HEK293T (cell line): ENCODE measurements at places on chromosomes 2 and 18.

GRCh38 chr18:12456441-12456840 lies 48.7 kb downstream of the PRELID3A start:
- DNase-seq = no peak

- no peak for DNase-seq
These were observed 364.1 kb upstream of the HS6ST1 start for GRCh38 chr2:128682729-128683284.

GRCh38 chr2:173589604-173590275 lies 235.1 kb downstream of the CDCA7 start:
- DNase-seq = no peak

DNA sequence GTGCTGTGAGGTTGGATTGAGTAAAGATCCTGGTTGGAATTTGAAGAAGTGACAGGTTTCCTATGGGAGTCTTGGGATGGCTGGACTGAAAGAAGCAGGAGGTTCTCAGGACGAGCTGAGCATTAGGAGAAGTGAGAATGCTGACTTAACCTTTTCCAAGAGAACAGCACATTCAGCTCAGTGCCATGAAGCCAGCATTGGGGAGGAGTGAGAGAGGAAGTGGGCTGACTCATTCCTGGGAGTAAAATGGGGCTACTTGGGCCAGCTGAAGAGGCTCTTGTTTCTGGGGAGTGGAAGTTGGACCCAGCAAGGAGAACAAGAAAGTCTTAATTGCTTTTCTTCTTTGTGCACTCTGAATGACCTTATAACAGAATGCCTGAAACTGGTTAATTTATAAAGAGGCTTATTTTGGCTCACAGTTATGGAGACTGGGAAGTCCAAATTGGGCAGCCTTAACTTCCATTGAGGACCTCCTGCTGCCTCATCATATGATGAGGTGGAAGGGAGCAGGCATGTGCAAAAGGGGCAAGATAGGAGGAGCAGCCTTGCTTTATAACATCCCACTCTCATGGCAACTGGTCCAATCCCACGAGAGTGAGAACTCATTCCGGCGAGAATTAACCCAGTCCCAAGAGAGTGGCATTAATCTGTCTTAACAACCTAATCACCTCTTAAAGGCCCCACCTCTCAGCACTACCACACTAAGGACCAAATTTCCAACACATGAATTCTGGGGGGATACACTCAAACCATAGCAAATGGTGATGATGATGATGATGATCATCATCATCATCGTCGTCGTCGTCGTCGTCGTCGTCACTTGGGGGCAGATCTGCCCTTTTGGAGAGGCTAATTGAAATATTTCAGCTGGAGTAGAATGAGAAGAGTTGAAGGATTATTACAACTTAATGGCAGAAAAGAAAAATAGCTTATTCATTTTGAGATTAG lies 26.1 kb downstream of the DGUOK start:
- DNase-seq = no peak

GRCh38 chr2:74708296-74708695 lies 54.2 kb downstream of the SEMA4F start:
- no peak for DNase-seq

GRCh38 chr2:237393523-237393922 lies 20.4 kb downstream of the COL6A3 start:
- DNase-seq = no peak

DNA sequence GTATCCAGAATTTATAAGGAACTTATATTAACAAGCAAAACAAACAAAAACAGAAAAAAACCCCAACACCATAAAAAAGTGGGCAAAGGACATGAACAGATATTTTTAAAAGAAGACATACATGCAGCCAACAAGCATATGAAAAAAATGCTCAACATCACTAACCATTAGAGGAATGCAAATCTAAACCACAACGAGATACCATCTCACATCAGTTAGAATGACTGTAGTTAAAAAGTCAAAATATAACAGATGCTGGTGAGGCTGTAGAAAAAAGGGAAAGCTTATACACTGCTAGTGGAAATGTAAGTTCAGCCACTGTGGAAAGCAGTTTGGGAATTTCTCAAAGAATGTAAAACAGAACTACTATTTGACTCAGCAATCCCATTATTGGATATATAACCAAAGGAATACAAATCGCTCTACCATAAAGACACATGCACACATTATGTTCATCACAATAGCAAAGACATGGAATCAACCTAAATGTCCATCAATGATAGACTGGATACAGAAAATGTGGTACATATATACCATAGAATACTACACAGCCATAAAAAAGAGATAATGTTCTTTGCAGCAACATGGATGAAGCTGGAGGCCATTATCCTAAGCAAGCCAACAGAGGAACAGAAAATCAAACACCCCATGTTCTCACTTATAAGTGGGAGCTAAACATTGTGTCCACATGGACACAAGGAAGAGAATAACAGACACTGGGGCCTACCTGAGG lies 25.3 kb downstream of the PREPL start:
- no peak for DNase-seq

DNA sequence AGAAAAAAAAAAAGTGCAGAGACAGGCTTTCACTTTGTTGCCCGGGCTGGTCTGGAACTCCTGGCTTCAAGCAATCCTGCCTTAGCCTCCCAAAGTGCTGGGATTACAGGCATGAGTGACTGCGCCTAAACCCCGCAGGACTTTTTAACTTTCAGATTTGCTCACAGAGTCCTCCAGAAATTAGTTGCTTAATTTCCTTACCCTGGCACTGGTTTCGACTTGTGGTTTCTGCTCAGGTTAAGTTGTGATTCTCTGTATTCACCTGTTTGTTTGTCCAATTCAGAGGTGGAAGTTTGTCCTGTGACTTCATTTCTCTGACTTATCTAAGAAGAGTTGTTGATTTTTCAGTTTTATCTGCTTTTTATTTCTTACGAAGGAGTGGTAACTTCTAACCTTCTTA lies 238.1 kb downstream of the TMEM182 start:
- DNase-seq = no peak
